ENCODE measurements at places on chromosomes 4 and X.

GRCh38 chrX:152632445-152633097, 5.1 kb upstream of the GABRQ start:
- peak; percentile 33 for DNase-seq

GRCh38 chr4:105805501-105806120, 89.7 kb upstream of the NPNT start:
- DNase-seq, result no peak

GRCh38 chr4:13432453-13432852, 51.7 kb downstream of the RAB28 start:
- no peak for DNase-seq

- DNase-seq, result peak; percentile 83
Observed at GRCh38 chrX:77493677-77494553, 46.7 kb downstream of the FGF16 start.

GRCh38 chr4:14125375-14126129, 498.0 kb upstream of the BOD1L1 start:
- no peak for DNase-seq

- DNase-seq, result peak; percentile 29
Observed at GRCh38 chr4:141246683-141247429, 26.2 kb downstream of the ZNF330 start.

- peak; percentile 18 for DNase-seq
Observed at GRCh38 chr4:119833611-119834010, 205.0 kb upstream of the PDE5A start.

DNA sequence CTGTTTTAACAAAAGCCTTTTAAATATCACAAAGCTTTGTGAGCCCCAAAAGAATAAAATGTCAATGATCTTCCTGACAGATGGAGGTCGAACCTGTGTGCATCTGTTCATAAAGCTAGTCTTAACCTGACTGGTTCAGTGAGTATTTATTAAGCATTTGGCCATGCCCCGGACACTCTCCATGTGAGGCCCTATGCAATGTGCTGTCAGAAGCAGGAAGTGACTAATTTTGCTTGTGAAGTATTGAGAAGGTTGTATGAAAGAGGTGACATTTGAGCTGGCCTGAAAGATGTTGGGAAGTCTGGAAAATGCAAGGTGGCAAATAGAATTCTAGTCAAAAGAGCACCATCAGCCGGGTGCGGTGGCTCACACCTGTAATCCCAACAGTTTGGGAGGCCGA, 171.4 kb downstream of the MSL3 start:
- DNase-seq, result no peak

- DNase-seq, result no peak
Observed at GRCh38 chr4:111209706-111210105, 586.8 kb upstream of the PITX2 start.

- no peak for DNase-seq
Observed at GRCh38 chrX:134671294-134671693, 13.0 kb upstream of the PLAC1 start.

- peak; percentile 98 for DNase-seq
Observed at GRCh38 chr4:24105327-24106038, 215.6 kb upstream of the PPARGC1A start.

DNA sequence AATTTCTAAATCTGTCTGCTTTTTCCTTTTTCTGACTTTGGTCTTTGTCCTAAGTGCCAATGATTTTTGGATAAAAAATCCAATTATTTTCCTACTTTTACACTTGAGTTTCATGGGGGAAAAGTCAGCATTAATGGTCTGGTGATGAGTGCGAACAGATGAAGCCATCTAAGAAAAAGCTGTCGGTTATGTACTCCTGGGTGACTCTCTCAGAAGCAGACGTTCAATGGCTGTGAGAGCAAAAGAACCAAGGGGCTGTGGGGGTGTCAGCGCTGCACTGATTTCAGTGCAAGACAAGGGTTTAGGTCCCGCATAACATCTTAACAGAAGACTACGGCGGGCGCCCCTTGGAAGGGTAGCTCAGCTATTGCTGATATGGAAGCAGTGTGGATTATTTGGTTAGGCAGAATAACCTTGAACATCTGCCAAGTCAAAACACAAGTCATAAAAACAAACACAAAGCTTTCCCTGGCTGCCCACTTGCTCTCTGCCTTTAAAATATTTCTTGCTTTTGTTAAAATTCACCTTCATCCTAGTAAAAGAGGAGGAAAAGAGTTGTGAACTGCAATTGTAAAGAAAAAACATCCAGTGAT, 240.5 kb downstream of the MAML3 start:
- DNase-seq, result peak; percentile 32

GRCh38 chrX:130631011-130631410, 229.2 kb downstream of the RBMX2 start:
- DNase-seq, result no peak

DNA sequence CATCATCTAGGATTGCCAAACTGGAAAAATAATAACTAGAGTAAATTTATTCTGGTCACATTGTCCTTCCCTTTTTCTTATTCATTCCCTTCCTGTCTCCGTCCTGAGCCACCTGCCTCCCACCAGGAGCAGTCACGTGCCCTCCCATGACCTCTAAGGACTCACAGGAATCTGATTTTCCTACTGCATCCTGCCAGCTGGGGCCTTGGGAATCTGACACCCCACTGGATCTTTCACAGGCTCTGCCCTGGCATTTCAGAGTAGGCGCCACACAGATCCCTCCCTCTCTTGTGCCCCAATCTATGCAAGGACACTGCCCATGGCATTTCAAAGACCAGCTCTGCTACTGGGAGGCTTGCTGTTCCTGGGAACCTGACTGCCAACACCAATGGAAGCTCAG, 520.5 kb downstream of the PPARGC1A start:
- no peak for DNase-seq

DNA sequence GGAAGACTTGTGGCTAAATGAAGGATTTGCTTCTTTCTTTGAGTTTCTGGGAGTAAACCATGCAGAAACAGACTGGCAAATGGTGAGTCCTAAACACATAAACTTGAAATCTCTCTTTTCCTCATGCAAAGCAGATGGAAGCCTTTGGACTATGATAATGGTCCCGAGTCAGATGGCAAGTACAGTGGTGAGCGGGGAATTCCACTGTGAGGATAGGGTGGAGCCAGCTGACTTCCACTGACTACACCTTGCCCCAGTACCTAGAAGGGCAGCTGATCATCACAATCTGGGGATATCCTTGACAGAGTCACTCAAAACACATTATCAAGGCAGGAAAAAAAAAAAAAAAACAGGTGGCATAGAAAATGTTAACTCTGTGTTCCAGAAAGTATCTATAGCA, 34.3 kb downstream of the ENPEP start:
- DNase-seq, result no peak

- DNase-seq, result no peak
Observed at GRCh38 chr4:2231082-2231481, 10.8 kb downstream of the HAUS3 start.

DNA sequence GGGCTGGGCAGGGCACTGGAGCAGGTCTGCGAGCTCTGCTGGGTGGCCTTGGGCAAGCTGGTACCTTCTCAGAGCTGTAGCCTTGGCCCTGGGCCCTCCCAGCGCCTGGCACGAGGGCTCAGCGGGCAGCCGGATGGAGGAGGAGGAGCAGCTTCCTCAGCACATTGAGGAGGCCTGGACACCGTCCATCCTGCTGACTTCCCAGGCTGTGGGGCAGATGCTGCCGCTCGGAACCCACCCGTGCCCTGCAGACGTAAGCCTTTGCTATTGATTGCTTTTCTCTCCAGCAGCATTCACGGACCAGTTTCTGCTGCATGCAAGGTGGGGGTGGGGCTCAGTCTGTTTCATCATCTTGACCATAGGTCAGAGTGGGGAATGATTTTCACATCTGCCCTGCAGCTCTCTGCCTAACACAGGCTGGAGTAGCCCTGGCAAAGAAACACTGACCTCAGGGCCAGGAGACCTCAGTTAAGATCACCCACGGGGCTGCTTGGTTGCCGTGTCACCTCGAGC, 80.7 kb upstream of the PSAPL1 start:
- no peak for DNase-seq

DNA sequence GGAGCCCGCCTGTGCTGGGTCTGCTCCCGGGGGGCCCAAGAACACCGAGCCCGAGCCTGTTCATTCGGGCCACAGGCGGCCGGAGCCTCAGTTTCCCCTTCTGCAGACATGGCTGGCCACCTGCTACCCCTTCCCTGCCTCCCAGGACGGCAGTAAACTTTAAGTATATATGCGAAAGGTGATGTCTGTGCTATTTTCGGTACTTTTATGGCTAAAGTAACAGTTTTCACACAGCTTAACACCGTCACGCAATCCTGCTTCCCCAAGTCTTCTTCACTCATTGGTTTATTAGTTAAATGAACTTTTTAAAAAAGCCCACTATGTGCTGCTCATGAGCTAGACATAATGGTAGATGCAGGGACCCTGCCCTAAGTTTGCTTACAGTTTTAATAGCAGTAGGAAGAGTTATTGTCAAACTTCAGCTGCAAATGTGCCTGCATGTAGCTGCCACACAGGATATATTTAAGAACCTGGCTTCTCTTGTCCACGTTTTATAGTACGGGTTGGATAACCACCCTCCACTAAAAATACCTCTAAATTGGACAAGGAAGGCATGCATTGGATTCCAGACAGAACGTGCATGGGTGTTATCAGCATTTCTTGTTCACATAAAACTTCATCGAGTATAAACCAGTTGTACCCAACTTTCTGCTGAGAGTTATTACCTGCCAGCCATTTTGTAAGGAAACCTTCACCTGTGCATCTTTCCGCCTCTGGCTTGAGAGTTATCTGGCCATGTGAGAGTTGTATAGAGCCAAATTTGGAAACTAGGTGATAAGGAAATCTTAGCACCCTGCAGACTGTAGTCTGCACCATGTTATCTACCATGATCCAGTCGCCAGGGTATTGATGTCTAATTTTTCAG, 741 bp downstream of the ANAPC4 start:
- no peak for DNase-seq

DNA sequence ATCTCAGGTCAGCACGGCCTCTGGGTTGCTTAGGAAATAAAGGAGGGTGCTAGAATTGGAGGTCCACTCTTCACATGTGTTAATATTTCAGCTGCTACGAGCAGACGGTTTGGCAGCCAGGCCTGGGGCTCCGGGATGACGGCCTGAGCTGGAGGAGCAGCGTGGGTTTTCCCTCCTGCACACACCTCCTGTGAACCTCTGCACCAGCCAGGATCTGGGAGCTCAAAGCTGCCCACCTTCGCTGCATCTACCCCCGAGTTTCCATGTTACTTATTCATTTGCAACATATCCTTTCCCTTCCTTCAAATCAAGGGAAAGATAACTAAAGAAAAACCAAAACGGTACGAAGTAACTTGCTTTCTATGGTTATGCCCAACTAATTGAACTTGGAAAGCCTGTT, 13.6 kb downstream of the STOX2 start:
- DNase-seq, result no peak

GRCh38 chr4:144820728-144821085, 174.8 kb downstream of the HHIP start:
- DNase-seq, result peak; percentile 67

DNA sequence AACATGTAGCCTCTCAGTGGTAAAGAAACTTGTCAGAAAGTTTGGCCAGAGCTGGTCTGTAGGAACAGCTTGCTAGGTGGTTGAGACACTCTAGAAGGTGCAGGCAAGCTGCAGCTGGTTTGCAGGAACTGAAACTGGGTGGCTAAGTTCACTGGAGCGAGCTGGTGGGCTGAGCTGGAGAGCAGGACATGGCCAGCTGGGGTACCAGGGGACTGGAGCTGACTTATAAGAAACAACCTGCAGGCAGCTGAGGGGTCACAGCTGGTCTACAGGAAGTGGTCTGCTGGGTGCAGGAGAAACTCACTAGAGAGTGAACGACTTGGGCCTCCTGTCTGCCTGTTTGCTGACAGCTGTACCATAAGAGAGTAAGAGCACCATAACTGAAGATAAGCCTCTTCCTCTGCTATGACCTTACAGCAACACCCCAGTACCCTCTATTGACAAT, 157.1 kb upstream of the LNX1 start:
- DNase-seq, result no peak

GRCh38 chrX:17848545-17849265, 12.4 kb downstream of the RAI2 start:
- DNase-seq, result no peak

GRCh38 chr4:79949178-79949577, 123.9 kb downstream of the ANTXR2 start:
- DNase-seq, result no peak

GRCh38 chr4:114601304-114602052, 2.9 kb downstream of the UGT8 start:
- DNase-seq, result no peak

- DNase-seq, result no peak
Observed at GRCh38 chr4:82213485-82214417, 160.0 kb downstream of the HNRNPD start.

- no peak for DNase-seq
Observed at GRCh38 chr4:168900080-168900479, 110.0 kb downstream of the CBR4 start.

DNA sequence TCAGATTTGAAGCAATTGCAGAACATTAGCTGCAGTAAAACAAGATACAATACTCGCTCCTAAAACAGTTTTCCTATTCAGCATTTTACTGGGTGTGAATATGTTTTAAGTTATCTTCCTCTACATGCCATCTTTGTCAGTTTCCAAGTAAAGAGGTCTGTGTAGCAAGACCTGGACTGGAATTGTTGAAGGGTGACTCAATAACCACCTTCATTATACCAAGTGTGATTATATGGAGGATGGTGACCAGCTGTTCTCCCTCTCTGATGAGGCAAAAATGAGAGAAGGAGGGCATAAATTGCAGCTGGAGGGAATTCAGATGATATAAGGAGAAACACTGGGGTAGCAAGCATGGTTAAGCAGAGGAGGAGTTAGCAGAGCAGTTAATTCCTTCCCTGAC, 922.1 kb upstream of the SLIT2 start:
- DNase-seq, result peak; percentile 60

DNA sequence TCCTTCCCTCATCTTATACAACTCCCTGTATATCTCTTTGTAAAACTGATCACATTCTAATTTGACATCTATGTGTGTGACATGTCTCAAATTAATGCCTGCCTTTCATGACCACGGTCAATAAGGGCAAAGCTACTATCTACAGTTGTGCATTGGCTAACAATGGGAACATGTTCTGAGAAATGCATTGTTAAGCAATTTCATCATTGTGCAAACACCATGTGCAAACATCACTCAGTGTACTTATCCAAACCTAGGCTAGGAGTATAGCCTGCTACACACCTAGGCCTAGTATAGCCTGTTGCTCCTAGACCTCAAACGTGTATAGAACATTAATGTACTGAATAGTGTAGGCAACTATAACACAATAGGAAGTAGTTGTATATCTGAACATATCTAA, 95.0 kb downstream of the BANK1 start:
- DNase-seq, result no peak

DNA sequence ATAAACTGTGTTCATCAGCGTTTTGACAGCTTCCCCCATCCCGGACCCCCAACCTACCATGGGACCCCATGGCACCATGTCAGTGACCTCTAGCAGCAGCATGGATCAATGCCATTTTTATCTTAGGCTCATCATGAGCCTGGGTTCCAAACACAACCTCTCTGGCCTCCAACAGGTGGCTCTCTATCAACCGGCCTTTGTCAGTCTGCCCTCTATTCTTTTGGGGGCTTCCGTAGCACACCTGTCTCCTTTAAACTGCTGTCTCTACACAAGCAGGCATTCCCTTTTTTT, 721 bp upstream of the TMEM150C start:
- no peak for DNase-seq

All from fibroblast of skin of right quadriceps (primary cell).